NCI-H1092 treated with DMSO at 0.1 percent for 48 hours (cell line): ENCODE measurements at places on chromosomes 1 and 21.
A peak's percentile ranks its signal among the peaks of the same experiment; 100 is the strongest.

DNA sequence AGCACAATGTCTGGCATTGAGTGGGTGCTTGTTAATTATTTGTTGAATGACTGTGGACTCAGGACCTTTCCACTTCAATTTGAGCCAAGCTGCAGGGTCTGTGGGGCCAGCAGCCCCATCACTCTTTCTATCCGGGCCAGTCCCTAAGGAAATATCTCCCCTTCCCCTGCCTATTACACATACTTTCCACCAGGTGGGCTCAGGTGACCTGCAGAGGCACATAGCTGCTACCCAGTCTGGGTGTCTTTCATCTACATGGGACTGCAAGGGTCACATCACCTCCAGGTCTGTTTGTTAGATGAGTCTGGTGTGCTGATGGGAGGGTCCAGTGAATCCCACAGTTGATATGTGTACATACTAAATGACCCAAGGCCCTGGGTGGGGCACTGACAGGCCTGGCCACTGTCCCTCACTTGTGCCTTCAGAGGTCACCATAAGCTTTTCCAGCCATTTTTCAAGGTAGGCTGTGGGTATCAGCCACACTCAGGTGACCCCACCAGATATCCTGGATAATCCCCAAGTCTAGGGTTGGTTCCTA lies 59.5 kb upstream of the KDM4A start:
- DNase-seq = no peak

DNA sequence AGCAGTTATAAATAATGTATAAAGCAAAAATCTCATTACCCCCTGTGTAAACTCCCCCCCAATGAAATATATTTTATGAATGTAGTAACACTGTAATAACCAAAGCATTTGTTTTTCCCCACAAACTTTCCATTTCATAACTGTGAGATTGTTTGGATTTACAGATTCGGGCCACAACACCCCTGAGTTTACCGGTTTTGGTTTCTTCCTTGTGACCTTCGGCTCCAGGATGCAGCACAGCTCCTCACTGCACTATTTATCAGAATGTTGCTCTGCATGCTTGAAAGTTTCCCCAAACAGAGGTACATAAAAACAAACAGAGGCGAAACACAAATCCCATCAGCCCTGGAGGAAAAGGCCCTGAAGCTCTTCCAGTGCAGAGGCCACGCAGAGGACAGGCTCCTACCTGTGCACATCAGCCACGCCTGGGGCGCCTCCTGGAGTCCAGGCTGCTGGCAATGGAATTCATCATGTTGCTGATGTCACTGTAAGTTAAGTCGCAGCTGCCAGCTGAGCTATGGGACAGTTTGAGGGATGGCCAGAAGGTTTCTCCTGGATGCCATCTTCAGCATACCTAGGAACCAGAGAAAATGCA lies 122.0 kb downstream of the LMO4 start:
- DNase-seq = peak; percentile 14

GRCh38 chr1:112172294-112172882 lies 182.9 kb upstream of the KCND3 start:
- DNase-seq = no peak

GRCh38 chr1:224358237-224358636 lies 1.6 kb downstream of the CNIH4 start:
- DNase-seq = no peak

- DNase-seq = peak; percentile 26
Observed at GRCh38 chr1:85628791-85629531, 48.4 kb downstream of the CCN1 start.

DNA sequence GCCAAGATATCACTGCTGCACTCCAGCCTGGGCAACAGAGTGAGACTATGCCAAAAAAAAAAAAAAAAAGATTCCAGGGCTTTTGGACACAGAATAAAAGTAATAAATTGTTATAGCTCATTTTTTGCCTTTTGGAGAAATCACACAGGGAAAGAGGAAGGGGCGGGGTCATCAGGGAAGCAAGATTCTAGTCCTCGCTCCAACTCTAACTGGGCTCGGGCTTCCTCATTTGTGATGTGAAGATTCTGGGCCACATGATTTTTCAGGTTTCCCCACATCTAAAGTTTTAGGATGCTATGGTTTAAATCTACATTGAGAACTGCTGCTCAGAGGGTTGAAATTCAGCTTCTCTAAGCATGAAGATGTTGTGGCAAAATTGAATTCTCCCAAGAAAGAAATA lies 179.3 kb upstream of the PLXNA2 start:
- no peak for DNase-seq

GRCh38 chr1:33260439-33260838 lies 4.1 kb downstream of the ZNF362 start:
- DNase-seq = no peak

GRCh38 chr21:16310176-16310575 lies 580.4 kb downstream of the USP25 start:
- DNase-seq = no peak

- DNase-seq = no peak
Observed at GRCh38 chr1:212973899-212974298, 23.6 kb downstream of the VASH2 start.

DNA sequence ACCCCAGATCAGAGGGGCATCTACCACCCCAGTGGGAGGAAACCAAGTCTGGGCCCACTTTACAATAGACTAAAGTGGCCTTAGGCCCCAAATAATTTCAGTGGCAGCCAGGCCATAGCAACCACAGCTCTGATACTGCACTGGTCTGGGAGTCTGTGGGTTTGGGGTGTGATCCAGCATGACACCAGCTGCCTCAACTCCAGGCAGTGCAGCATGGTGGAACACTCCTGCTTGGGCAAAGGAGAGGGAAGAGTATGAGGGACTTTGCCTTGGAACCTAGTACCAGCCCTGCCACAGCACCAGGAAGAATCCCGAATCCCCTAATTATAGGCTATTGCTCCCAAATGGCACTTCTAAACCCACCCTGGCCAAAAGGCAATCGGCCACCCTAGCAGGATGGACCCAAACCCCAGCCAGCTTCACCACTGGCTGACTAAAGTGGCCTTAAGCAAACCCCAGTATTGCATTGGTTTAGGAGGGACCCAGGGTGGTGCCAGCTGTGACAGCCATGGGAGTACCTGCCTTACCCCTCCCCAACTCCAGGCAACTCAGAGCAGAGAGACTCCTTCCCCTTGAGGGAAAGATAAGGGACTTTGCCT lies 47.1 kb downstream of the PACC1 start:
- no peak for DNase-seq

DNA sequence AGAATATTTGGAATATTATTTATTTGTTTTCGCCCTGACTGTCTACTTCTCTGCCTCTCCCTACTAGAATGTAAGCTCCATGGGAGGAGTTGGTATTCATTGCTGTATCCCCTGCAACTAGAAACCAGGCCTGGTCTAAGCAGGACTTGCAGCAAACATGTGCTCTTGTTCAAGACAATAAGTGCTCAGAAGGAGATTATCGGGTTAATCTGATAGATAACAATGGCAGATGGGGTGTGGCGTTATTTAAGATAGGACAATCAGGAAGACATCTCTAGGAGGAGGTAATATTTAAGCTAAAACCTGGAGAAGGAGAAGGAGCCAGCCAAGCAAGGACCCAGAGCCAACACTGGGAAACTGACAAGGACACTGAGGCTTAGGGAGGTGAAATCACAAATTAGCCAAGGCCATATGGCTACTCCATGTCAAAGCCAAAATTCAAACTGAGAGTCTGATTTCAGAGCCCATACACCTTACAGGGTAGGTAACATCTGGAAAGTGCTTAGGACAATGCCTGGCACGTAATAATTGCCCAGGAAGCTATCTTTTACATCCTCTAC lies 41.5 kb downstream of the STYXL2 start:
- DNase-seq = no peak

DNA sequence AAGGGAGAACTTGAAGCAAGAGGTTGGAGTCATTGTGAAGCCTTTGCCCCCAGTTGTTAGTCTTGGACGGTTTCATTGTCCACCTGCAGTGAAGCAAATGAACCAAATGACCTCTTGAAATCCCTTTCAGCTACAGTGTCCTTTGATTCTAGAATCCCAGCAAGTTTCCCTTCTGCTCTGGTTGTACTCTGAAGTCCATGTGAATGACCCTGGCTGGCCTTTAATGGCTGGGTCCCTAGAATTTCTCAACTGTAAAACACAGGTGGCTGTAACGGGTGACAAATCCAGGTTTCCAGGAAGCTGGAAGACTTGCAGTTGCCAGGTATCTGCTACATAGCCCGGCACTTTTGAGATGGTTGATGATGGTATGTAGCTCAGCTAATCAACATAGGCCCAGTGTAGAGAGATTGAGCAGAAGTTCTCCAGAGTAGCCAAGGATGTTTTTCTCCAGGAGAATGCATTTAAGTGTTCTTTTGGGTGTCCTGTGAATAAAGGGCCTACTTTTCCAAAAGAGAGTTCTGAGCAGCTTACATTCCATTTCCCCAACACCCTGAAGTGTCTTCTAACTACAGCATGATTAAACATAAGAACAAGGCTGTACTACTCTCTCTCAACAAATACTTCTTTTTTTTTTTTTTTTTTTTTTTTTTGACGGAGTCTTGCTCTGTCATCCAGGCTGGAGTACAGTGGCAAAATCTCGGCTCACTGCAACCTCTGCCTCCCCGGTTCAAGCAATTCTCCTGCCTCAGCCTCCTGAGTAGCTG lies 17.6 kb upstream of the SLC30A1 start:
- DNase-seq = no peak

GRCh38 chr1:31366796-31367195 lies 6.1 kb downstream of the FABP3 start:
- no peak for DNase-seq

- DNase-seq = no peak
Observed at GRCh38 chr1:47207803-47208373, 18.1 kb upstream of the PDZK1IP1 start.

DNA sequence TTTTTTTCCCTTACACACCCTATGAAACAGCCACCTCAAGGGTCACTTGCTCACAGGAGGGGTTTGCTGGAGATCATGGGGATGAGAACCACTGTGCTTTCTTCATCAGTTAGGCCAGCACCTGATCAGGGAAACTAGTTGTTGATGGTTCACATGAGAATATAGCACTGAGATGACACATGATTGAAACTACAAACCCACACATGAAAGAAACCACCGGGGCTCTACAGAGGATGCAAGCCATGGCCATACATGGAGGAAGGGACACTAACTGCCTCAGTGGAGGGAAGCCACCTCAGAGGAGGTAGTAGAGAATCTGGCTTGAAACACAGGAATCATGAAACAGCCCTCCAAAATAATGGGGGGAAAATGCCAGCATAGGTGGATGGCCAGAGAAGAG lies 63.2 kb downstream of the PRKAB2 start:
- DNase-seq = no peak

GRCh38 chr1:166730299-166730888 lies 108.9 kb upstream of the POGK start:
- no peak for DNase-seq

DNA sequence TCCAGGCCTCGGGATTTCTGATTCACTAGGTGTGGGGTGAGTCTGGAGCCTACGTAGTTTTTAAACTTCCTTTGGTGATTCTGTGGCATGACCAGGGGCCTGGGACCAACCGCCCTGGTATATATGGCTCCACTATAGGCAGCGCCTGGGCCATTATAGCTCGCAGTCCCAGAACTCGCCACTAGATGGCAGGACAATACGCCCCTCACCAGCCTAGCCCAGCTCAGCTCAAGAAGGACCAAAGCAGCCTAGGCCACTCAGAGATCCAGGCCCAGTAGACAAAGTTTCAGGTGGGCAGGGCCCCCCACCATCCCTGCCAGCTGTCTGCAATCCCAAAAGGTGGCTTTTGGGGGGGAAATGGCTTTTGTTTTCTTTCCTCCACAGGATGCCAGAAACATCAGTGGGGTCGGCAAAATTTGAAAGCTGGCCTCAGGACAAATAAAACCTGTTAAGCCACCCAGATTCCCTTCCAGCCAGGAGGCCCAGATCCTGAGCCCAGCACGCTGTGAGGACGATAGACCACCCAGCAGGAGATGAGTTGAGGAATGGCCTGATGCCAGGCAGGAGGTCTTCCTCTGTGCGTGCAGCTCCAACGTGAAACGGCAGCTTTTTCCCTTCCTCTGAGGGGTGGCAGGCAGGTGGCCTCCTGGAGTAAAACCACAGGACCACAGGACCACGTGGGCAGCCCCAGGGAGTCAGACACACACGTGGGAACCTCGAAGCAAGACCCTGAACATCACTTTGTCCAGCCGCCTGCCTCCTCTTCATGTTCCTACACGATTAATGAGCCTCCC lies 24.8 kb upstream of the TMEM51 start:
- peak; percentile 63 for DNase-seq

DNA sequence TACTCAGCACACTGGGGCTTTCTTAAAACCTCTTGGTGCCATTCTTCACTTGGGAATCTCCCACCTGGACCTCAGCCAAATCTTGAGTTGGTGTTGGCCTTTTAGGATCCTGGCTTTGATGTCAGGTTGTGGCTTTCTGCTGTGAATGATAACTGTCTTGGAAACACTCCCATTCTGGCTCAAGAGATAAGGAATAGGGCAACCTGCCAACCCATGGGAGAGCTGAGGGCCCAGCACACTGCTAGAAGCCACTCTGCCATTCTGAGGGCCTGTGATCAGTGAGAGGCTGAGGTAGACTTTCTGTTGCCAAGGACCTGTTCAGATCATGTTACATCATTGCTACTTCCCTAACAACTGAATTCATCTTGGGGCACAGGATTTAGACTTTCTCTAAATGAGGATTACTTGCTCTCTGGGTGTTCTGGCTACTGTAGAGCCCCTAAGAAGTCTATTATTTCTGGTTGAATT lies 45.8 kb downstream of the TTC39A start:
- peak; percentile 81 for DNase-seq

- DNase-seq = no peak
Observed at GRCh38 chr21:37686991-37687810, 229.1 kb downstream of the KCNJ6 start.

DNA sequence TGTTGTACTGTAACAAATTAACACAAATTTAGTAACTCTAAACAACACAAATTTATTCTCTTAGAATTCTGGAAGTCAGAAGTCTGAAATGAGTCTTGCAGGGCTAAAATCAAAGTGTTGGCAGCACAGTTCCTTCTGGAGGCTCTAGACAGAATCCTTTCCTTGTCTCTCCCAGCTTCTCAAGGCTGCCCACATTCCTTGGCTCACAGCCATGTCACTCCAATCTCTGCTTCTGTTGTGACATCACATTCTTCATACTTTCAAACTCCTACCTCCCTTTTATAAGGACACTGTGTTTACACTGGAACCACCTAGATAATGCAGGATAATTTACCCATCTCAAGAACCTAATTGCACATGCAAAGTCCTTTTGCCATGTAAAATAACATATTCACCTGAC lies 225.0 kb upstream of the PRMT6 start:
- no peak for DNase-seq

DNA sequence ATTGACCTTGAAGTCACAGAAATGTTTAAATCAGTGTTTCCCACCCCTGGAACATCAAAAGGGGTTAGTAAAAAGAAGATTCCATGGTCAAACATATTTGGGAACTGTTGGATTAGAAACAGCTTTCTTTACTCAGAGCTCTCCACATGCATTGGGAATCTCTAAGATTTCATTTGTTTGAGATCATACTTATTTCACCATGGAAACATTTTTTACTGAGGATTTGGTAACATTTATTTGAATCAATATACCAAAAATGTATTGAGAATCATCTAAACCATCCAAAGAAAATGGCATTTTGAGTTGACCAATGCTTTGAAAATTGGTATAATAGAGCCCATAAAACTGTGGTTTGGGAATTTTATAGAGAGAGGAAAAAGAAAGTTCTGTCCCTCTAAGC lies 25.3 kb downstream of the NGF start:
- no peak for DNase-seq
